NCI-H1694 (cell line): ENCODE measurements at places on chromosomes 5 and 9.

DNA sequence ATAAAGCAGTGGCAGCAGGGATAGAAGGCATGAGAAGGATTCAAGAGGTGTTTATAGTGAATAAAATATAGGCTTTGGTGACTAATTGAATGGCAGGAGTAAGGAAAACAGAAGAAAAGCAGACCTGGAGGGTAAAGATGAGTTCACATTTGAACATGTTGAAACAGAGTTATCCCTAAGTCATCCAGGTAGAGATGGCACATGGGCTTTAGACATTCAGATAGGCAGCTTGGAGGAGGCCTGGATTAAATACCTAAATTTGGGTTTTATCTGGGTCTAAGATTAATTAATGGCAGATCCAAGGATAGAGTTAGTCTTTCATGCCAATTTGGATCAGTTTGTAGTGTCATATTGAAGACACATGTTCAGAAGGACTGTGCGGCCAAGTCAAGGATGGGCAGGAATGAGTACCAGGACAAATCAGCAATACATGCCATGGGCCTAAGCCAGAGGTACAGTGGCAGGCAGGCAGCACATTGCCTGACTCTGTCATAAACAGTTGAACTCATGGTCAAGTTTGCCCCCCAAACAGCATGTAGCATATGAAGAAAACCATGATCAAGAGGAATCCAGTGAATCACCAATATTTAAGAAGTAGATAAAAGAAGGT is 115.5 kb upstream of the SLC12A2 start:
- DNase-seq = no peak

DNA sequence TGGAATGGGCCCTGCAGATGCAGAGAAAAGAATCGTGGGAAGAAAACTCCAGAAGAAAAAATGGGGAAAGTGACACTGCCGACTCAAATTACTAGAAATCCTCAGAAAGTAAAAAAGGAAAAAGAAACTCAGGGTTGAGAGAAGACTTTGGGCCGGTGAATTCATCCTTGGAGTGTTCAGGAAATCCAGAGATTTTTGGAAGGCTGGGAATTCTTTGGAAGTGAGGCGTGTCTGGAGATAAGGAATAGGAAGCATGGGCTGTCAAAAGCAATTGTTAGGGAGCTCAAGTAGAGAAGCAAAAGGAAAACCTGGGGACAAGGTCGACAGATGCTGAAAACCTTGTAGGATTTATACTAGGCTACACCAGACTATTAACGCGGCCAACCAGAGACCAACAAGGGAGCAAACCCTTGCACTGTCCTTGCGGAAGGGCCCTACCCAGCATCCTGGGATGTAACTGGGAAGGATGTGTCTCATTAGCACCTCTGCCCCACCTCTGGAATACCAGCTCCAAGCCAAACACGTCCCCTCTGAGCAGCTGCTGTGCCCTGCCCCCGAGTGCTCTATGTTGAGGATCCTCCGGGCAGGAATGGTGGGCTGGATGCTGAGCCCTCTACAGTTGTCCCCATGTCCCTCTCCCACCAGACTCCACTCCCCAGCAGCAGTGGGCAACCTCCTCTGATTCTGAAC is 11.6 kb downstream of the DAB2IP start:
- DNase-seq = no peak

DNA sequence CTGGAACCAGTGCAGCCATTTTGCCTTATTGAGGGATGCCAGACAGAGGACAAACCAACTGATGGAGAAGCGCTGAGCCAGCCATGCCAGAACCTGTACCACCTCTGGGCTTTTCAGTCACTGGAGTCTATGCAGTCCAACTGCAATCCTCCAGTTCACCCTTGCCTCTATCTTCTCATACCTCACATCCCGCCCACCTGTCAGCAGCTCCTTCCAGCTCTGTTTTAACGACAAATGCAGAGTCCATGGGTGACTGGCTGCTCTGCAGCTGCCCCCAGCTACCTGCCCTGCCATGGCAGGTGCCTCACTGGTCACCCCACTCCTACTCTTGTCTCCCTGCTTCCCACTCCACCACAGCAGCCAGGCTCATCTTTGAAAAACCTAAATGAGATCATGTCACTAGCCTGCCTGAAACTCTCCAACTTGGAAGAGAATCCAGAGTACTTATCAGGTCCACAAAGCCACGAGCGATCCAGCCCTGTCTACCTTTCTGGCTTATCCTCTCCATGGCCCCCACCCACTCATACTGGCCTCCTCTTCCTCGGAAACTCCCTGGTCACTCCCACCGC is 14.0 kb upstream of the ACSL6 start:
- no peak for DNase-seq

DNA sequence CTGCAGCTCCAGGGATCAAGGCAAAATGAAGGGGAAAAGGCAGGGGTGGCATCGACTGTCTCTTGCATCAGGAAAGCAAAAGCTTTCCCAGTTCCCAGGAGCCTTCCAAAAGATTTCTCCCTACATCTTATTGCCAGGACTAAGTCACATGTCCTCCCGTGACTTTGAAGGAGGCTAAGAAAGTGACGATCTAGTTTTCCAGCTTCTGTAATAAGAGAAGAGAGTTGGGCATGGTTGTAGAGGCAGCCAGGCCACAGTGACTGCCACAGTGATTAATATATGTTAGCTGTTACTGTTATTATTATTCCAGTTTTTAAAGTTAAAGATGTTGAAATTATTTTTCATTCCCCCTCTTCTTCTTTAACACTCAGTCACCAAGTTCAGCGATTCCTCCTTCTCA is 77.1 kb downstream of the RMI1 start:
- DNase-seq = no peak
